CD14-positive monocyte (primary cell): ENCODE measurements at places on chromosomes 11 and 22. TPM values are rescaled to one million over a fixed set of nuclear protein-coding genes. Genes with fewer than 3 reads are reported as not detected.

The OR1S1 gene
- not detected for polyA plus RNA-seq

The MRGPRX3 gene
- not detected for polyA plus RNA-seq

The MUC15 gene
- not detected for polyA plus RNA-seq

The CCDC87 gene
- not detected in 2 replicates for polyA plus RNA-seq

The RAB1B gene
- polyA plus RNA-seq: 90.5 and 133 TPM in 2 replicates

The ANO3 gene
- polyA plus RNA-seq: not detected in 2 replicates

The BDNF gene
- not detected for polyA plus RNA-seq

GRCh38 chr11:97814325-97814959 is 1206.3 kb upstream of the CNTN5 start:
- DNase-seq: no peak

GRCh38 chr22:20779014-20779817 is 5.3 kb downstream of the SERPIND1 start:
- DNase-seq: no peak

DNA sequence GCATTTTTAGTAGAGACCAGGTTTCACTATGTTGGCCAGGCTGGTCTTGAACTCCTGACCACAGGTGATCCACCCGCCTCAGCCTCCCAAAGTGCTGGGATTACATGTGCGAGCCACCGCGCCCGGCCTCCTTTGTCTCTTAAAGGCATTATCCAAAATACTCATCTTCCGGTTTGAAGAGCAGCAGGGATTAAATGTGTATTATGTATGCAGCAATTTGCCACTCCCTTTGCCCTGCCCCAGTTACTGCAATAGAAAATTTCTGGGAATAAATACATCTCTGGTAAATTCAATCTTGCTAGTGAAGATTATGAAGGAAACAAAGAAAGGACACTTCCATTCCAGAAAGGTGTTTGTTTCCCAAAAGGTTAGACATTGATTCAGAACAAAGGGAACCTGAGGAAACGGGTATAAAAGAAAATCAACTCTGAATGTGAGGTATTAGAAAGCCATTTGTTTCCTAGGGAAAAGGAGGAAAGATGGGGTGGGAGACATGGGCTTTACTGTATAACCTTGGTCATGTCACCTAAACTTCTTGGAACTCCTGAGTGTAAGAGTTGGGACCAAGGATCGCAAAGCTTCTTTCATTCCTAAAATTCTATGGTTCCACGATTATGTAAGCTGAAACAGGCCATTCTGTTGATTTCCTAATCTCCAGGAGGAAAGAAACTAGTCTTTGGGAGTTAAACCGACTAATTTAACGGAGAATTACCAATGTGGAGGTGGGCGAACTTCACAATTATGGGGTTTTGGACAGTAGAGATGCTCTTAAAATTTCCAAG is 959 bp upstream of the HIPK3 start:
- no peak for DNase-seq

GRCh38 chr11:119741369-119742262 is 12.6 kb upstream of the NECTIN1 start:
- DNase-seq: peak; percentile 46

- no peak for DNase-seq
These were observed 34.1 kb downstream of the PAMR1 start for GRCh38 chr11:35491231-35491871.

DNA sequence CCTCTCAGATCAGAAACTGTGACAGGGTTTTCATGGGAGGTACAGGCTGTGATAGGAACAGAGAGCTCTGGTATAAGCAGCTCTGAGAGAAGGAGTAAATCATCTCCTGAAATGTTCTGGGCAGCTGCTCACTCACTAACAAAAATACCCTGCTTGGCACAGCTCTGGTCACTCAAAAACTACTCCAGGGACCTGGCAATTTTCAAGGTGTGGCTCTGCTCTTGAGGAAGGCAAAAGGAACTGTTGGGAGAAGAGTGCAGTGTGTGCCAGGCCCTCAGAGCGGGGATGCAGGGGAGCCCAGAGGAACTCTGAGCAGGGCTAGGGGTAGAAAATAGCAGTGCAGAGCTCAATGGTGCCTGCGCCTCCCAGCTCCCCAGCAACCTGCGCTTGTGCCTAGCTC is 180.5 kb upstream of the ZBED5 start:
- DNase-seq: no peak

GRCh38 chr11:19852288-19852687 is 139.7 kb downstream of the NAV2 start:
- DNase-seq: no peak

GRCh38 chr11:20310596-20311394 is 52.7 kb upstream of the HTATIP2 start:
- no peak for DNase-seq

- peak; percentile 87 for DNase-seq
These were observed 1.1 kb downstream of the CFL1 start for GRCh38 chr11:65856689-65857499.

DNA sequence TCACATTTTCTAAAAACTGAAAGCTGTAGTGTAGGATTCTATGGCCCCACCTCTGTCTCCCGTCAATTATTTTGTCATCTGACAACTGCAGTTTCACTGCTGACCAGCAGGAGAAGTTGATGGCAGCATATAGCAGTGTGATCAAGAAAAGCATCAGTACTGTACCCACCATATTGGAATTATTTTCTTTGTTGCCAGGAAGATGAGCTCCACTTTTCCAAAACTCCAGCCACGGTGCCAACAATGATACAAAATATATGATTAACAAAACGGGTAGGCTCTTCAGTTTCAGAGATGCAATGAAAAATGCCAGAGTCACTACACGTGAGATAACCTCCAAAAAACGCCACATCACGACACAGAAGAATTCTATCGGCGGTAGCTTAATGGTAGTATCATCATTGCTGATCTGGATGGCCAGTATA is 41.3 kb downstream of the XKR3 start:
- DNase-seq: no peak

DNA sequence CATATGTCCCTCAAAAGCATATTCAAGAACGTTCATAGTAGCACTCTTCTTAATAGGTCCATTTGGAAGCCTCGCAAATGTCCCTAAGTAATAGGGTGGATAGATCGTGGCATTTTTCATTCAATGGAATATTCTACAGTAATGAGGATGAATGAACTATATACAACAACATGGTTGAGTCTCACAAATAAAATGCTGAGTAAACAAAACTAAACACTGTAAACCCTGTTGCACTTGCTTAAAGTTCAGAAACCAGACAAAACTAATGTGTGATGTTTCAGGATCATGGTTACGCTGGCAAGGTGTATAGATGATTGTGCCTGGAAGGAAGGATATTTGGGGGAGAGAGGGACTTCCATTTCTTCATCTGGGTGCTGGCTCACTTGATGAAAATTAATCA is 90.4 kb upstream of the RASSF10 start:
- no peak for DNase-seq

GRCh38 chr22:20205964-20206708 is 55.3 kb upstream of the CCDC188 start:
- DNase-seq: peak; percentile 32
